ENCODE measurements at places on chromosomes 7 and 10.

- no peak for DNase-seq
Observed at GRCh38 chr10:43118631-43119415, 19.4 kb upstream of the CSGALNACT2 start.

GRCh38 chr7:35624299-35625186 lies 70.4 kb downstream of the HERPUD2 start:
- no peak for DNase-seq

- no peak for DNase-seq
Observed at GRCh38 chr7:47000561-47000960, 581.4 kb downstream of the TNS3 start.

- no peak for DNase-seq
Observed at GRCh38 chr7:132380059-132380458, 196.2 kb downstream of the PLXNA4 start.

DNA sequence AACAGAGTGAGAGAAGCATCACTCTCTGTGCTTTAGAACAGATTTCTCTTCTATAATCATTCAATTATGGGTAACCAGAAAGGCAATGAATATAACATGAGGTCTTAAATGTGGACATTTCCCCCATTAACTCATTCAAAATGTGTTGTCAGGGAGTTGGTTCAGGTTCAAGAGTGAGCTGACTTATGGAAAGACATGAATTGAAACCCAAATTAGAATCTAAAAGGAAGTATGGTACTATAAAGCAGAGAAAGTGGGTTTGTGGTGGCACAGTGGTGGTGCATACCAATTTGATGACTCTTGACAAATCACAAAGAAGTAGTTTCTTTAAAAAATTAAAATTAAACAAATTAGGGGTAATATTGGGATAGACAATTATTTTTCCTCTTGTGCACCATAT lies 114.6 kb upstream of the MEOX2 start:
- DNase-seq, result no peak

GRCh38 chr7:154463794-154464193 lies 411.6 kb downstream of the DPP6 start:
- DNase-seq, result no peak

GRCh38 chr7:39105720-39106119 lies 128.0 kb downstream of the POU6F2 start:
- DNase-seq, result no peak

DNA sequence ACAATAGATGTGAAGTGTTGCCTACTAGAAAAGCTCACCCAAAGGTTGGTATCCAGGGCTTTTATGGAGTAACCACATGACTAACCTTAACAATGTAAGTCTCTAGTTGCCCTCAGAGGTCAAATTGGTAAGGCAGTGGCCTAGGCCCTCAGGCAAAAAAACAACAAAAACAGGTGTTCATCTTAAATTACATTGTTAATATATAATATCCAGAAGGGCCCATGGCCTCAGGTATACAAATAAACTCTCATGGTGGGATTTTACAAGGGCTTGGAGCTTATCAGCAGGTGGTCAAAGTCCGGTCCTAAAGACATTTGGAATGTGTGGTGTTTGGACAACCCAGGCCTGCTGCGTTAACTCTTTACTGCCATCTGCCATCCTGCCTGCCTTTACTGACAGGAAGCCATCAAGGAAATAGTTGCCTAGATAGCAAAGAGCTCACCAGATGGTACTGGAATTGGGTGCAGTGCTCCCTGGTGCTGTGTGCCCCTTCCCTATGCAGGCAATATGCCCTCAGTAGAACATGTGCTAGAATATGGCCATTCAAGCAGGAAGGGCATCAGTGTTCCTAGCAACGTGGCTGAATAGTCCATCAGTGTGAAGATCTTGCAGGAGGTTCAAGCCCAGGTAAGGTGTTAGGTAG lies 36.2 kb downstream of the TOMM7 start:
- DNase-seq, result no peak

Data from AG04449 (cell line).